ENCODE measurements at places on chromosomes 7 and 10.

DNA sequence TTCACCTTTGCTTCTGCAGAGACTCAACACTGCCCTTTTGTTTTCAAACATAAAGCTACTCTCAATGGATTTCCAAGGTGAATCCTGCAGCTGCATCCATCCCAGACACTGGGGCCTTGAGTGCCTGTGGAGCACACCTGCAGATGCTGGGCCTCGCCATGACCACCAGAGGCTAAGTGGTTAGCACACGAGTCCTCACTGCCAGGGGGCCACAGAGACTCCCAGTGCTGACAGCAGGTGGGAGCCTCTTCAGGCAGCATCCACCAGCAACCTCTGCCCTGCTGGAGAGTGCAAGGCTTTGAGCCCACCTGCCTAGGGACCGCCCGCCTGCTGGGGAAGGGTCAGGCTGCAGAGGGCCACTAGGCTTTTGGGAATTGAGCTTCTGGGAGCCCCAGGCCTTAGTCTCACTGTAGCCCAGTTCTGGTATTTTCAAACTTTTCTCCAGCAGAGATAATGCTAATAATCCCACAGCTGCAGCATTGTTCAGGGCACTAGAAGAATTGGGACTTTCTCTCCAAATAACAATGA is 9.4 kb upstream of the HPS1 start:
- no peak for DNase-seq

GRCh38 chr10:53357587-53357986 is 585.0 kb upstream of the MBL2 start:
- no peak for DNase-seq

DNA sequence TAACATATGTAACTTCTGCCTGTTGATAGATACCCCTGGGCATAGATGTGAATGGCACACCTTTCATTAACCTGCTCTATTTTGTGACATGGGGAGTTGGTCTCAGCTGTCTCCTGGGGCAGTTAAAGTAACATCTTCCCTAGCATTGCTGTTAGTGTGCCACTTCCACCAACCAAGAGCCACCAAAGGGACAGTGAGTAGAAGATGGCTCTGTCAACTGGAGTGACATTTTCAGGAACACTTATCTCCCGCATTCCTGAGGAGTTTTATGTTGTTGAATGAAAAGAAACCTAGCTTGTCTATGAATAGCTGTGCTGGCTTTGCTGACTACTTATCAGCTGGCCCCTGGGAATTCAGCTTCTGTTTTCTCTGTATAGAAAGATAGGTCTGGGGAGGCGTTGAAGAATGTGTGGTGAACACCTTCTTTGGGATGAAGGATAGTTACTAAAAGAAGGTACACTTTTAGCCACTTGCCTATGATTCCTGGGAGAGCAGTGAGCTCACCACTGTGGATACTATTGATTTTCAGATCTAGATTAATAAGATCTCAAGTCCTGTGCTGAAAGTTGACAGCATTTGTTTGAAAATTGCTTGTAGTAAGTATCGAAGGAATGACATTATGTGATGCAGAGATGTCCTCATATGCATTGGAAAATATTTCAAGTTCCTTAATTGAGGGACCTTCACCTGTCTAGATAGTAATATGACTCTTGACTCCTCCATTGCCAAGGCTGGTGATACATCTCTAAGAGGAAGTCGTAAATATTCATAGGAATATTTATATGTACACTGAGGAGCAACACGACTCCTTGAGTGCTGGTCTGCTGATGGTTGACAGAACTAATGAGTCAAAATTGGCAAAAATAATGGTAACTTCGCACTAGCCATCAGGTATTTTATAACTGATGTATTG is 7.6 kb downstream of the STARD3NL start:
- DNase-seq = no peak

DNA sequence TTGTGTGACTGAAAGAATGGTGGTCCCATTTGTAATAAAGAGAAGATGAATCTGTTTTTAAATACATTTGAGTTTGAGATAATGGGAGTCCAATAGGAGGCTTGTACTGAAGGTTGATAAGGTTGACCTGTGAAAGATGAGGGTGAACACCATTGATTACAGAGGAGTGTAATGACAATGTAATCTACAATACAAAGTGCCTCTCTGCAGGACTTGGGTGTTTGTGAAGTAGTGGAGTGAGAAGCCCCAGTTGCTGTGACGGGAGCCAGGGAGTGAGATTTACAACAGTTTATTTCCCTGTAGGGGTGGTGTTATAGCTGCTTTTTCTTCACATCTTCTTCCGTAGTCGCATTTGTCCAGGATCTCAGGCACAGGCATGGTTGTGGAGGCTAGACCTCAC is 189.9 kb downstream of the EXOC4 start:
- no peak for DNase-seq

DNA sequence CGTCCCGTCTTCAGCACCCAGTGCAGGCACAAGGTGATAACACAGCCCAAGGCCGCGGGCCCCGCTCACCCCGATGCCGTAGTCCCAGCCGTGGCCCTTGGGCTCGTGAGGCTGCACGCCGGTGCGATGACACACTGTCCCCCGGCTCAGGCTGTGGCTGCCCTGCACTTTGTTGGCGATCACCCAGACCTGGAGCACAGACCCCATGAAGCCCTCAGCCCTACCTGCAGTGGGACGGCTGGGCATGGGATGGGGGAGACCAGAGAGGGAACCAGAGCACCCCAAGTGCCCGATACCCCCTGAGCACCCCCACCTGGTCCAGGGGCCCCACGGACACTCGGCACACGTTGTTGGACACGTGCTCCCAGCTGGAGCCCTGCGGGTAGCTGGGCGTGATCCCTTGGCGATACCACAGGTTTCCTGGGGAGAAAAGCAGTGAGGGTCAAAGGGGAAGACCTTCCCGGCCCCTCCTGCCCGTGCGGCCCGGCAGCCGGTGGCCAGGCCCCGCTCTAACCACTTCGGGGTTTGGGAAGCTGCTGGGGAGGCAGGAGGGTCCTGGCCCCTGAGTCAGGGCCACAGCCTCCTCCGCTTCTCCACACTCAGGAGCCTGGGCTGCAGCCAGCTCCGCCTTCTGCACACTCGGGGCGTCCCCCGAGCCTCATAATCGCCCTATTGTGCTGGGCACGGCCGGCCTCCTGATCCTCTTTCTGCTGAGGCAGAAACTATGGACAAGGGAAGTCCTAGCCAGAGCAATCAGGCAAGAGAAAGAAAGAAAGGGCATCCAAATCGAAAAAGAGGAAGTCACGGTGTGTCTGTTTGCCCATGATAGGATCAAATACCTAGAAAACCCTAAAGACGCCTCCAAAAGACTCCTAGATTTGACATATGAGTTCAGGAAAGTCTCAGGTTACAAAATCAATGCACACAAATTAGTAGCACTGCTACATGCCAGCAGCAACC is 6.7 kb downstream of the BHLHA15 start:
- no peak for DNase-seq

DNA sequence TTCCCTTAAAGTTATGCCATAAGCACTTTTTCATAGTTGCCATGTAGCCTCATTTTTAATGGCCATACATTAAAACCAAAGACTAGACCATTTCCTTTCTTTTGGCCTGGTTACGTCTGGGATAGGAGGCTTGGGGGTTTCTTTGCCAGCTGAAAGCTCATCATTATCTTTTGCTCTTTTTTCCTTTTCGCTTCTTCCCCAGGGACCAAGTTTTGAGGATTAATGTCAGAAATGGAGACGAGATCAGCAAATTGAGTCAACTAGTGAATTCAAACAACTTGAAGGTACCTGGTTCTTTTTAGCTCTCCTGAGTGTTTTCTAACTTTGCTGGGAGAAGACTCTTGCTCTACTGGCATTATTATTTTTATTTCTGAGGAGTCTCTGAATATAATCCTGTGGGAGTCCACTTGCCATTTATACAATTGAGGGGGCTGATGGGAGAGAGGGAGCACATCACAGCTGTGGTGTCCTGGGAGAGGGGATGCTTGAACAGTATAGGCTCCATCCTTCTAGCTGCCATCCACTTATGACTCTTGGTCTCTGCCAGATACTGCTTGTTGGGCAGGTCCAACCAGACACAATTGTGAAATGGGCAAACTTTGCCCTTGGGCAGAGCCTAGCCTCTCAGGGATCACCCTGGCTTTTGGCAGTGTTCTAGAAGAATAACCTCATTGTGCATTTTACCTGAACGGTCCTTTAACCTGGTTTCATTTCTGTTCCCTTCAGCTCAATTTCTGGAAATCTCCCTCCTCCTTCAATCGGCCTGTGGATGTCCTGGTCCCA is 5.8 kb downstream of the CPA4 start:
- DNase-seq = no peak

GRCh38 chr7:4629287-4629895 is 52.7 kb upstream of the FOXK1 start:
- DNase-seq = no peak

GRCh38 chr10:33523236-33523792 is 188.8 kb upstream of the NRP1 start:
- no peak for DNase-seq
